ENCODE measurements at places on chromosomes 7 and 10.

GRCh38 chr7:70772891-70773290 lies 359.1 kb upstream of the GALNT17 start:
- DNase-seq: no peak

DNA sequence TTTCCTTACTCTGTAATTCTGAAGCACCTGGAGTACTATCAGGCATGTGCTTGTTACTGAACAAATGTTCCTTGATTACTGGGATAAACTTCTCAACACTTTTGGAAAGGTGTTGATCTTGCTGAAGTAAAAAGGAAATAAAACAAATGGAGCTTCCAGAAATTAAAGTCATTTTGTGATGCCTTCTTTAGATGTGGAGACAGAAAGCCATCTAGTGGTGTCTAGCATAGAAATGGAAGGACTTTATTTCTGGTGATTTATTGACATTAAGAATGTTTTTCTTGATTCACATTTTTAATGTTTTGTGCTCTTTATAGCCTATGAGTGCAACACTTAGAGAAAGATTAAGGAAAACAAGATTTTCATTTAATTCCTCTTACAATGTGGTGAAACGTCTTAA lies 1.4 kb downstream of the SFR1 start:
- no peak for DNase-seq

- DNase-seq: peak; percentile 33
These were observed 37.4 kb downstream of the RASGEF1A start for GRCh38 chr10:43229208-43230061.

GRCh38 chr7:32092346-32092745 lies 22.1 kb upstream of the PDE1C start:
- DNase-seq: no peak
